Stimulated activated naive CD8-positive, alpha-beta T cell treated with anti-CD3 and anti-CD28 coated beads, Interleukin-15, amount 100 ng/mL, for 72 hours (primary cell): ENCODE measurements at places on chromosomes 2 and 18.

DNA sequence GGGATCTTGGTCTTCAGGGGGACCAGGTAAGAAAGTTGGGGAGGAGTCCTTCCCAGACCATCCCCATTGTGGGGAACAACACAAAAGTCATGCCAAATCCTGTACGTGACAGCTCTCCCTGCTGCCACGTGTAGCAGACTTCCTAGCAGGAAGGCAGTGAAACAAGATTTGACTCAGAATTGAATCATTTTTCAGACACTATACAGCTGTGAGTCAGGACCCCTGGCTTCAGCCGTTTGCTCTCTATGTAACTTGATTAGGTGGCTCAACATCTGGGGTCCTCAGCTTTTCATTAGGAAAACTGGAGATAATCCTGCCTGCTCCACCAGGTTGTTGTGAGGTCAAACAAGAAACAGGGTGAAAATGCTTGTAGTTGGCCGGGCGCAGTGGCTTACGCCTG is 32.9 kb upstream of the PDCL3 start:
- no peak for DNase-seq

- peak; percentile 85 for DNase-seq
Measured at GRCh38 chr18:48834413-48835031, 116.2 kb downstream of the SMAD7 start.

GRCh38 chr2:102940684-102941083 is 178.9 kb downstream of the TMEM182 start:
- DNase-seq: no peak

DNA sequence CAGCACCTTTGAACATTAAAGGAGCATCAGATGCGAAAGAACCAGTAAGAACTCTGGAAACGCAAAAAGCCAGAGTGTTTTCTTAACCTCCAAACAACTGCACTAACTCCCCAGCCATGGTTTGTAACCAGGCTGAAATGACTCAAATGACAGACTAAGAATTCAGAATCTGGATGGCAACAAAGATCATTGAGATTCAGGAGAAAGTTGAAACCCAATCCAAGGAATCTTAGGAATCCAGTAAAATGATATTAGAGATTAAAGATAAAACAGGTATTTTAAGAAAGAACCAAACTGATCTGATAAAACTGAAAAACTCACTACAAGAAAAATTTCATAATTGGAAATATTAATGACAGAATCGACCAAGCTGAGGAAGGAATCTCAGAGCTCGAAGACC is 116.7 kb downstream of the PTRHD1 start:
- no peak for DNase-seq

GRCh38 chr2:28717339-28717758 is 34.3 kb upstream of the PPP1CB start:
- DNase-seq: no peak

- DNase-seq: no peak
Measured at GRCh38 chr2:7379799-7380198, 462.6 kb downstream of the RNF144A start.

DNA sequence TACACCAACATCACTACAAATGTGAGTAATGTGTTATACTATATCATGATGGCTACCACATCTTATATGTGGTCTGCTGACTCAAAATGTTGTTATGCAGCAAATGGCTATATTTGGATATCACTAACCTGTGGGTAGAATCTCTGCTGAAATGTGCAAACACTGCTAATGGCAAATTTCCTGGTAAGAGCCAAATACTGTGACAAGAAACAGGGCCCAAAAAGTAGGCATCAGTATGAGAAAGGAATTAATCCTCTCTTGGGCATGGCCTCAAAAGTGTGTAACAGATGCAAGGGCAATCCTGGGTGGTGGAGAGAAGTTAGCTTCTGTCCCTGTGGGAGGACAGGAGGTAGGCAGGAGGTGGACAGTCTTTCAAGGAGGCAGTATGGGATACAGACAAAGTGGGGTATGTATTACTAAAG is 13.3 kb downstream of the ATF2 start:
- DNase-seq: peak; percentile 10

- no peak for DNase-seq
Measured at GRCh38 chr2:235024931-235025773, 73.3 kb downstream of the SH3BP4 start.

GRCh38 chr2:65436169-65436823 is 3.9 kb upstream of the SPRED2 start:
- DNase-seq: peak; percentile 36

- no peak for DNase-seq
Measured at GRCh38 chr18:29184654-29185053, 1007.7 kb upstream of the CDH2 start.

GRCh38 chr2:104804148-104804890 is 49.6 kb upstream of the POU3F3 start:
- DNase-seq: no peak

GRCh38 chr2:237863689-237864443 is 4.4 kb downstream of the RAMP1 start:
- no peak for DNase-seq

- no peak for DNase-seq
Measured at GRCh38 chr2:44181648-44182047, 13.0 kb downstream of the PPM1B start.

DNA sequence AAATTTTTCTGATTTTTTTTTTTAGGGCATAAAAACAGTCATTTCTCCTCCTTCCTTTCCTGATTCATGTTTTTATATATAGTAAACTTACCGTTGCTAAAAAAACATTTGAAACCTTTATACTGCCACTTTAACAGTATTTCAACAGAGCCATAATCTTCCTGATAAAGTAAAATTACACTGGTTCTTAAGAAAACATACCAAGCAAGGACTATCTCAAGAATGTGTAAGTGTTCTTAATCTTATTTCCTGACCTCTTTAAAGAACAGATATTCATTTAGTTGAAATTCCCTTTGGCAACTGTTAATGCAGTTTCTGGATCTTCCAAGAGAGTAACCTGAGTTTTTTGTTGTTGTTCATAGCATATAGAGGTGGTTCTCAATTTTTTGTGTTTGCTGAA is 26.6 kb upstream of the COLEC12 start:
- no peak for DNase-seq

GRCh38 chr18:28485918-28486317 is 309.0 kb upstream of the CDH2 start:
- no peak for DNase-seq

GRCh38 chr18:6362559-6363129 is 52.1 kb downstream of the L3MBTL4 start:
- no peak for DNase-seq

DNA sequence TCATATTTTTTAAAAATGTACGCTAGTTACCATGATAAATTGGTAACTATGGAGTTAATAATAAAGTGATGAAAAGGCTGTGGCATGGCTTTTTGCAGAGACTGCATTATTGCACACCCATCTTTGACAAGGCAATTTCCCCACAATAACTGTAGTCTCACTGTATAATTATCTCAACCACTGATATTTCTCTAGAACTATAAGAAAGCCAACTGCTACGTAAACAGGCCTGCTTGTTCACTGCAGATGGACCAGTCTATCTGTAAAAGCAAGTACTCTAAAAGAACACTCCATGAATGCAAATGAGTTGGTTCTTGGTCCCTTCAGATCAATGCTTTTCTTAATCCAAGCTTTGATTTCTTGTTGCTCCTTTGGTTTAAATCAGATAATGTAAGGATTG is 218.7 kb downstream of the RBM43 start:
- no peak for DNase-seq

DNA sequence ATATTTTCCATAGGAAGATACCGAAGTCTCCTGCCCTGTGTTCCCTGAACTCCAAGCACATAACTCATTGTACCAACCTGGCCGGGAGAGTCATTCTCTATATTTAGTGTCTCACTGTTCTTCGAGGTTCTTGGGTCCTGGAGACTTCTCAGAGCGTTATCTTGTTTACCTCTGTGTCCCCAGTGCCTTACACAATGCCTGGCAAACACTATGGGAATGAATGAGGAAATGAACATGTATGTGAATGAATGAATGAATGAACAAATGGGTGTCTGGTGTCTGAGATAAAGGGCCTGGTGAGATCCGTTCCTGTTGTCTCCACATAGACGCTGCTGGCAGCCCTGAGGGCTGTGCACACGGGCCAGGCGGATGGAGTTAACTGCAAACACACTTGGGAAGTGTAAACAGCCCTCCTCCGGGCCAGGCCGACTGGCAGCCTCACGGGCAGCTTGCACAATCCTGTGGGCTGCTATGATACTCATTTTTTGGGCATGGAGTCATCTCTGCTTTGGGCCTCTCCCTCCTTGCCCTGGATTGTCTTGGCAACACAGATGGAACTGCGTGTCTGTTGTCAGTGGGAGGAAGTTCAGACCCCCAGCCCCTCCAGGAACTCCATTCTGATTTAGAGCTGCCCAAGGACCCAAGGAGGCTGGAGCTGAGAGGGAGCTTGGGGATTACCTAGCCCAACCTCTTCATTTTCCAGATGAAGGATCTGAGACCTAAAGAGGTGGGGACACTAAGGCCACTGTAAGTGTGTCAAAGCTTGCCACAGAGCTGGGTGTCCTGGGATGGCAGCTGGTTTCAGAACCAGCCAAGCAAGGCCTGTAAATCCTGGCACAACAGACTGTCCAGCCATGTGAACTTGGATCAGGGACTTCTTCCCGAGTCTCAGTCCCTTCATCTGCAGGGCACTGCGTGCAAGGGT is 124.4 kb downstream of the INHBB start:
- no peak for DNase-seq

GRCh38 chr2:98118161-98118560 is 31.2 kb downstream of the VWA3B start:
- no peak for DNase-seq

GRCh38 chr2:31660812-31661335 is 80.1 kb upstream of the SRD5A2 start:
- DNase-seq: no peak

GRCh38 chr2:71277536-71278103 is 50.7 kb upstream of the PAIP2B start:
- peak; percentile 28 for DNase-seq

GRCh38 chr2:25417715-25418369 is 76.1 kb upstream of the DNMT3A start:
- no peak for DNase-seq

GRCh38 chr18:48962994-48963561 is 12.3 kb upstream of the SMAD7 start:
- DNase-seq: no peak

DNA sequence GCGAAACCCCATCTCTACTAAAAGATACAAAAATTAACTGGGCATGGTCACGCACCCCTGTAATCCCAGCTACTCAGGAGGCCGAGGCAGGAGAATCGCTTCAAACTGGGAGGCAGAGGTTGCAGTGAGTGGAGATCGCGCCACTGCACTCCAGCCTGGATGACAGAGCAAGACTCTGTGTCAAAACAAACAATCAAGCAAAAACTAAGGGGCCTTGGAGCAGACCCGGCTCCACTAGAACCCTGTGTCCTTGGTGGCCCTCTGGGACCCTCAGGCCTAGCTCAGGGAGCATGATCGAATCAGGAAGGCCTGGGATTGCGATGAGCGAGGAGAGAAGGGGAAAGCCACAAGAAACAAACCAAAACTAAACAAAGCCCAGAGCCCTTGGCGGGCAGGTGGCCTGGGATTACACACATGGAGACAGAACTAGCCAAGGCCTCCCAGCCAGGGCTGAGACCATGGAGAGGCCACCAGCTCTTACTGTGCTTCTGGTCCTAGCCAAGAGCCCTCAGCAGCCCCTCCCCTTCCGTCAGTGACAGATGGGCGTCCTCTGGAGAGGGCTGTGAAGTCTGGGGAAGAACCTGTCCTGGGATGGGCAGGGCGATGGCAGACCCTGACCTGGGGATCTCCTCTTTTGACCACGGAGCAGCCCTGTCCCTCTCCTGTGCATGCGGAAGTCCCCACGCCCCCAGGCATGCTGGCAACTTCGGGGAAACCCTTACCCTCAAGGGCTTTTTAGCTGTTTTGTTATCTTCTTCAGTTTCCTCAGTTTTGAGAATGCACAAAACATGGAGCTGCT is 27.4 kb upstream of the CATIP start:
- no peak for DNase-seq

DNA sequence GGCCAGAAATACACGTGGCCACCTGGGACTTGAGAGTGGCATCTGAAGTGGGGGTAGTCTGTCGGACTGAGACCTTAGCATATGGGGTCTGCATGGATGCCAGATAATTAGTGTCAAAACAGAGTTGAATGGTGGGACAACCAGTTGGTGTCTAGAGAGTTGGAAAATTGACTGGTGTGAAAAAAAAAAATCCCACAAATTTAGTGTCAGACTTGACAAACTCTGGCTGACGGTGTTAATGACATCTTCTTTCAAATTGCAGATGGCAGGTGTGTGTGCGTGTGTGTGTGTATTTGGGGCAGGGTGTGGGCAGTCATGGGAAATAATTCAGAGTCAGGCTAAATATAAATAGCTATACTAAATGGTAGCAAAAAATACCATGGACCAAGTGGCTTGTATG is 365.4 kb upstream of the RGPD4 start:
- DNase-seq: no peak
